ENCODE measurements at places on chromosomes 2 and 18.

DNA sequence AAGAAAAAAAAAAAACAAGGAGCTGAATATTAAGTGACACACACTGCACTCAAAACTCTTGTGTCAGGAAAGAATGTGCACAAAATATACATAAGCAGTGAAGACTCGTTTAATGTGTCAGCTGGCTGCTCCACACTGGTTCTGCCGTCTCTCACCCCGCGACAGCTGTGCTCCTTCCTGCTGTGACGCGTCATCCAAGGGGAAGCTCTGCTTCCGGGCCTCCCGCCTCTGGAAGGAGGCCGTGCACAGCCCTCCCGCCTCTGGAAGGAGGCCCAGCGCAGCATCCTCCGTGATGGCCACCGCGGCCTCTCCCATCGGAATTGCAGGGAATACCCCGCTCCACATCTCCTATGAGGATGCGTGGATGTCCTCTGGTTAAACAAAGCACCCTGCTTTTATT lies 151.0 kb downstream of the HDAC4 start:
- DNase-seq = no peak

- DNase-seq = no peak
Measured at GRCh38 chr2:164412831-164413230, 208.5 kb downstream of the GRB14 start.

DNA sequence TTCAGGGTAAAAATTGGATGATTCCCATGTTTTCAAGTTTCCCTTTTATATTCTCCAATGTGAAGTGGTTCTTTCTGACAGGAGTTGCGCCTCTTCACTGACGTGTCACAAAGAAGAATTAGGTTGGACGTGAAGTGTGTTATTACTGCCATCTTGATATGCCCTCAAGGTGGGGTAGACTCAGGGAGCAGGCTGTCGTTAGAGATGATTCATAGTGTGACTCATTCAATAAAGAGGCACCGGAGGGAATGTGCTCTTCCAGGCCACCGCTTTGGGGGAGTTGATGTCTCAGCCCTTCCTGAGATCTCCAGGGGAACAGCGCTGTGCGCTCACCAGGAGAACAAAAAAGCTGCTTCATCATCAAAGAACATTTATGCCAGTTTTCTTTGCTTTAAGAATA lies 3.6 kb upstream of the DGKD start:
- DNase-seq = peak; percentile 21

DNA sequence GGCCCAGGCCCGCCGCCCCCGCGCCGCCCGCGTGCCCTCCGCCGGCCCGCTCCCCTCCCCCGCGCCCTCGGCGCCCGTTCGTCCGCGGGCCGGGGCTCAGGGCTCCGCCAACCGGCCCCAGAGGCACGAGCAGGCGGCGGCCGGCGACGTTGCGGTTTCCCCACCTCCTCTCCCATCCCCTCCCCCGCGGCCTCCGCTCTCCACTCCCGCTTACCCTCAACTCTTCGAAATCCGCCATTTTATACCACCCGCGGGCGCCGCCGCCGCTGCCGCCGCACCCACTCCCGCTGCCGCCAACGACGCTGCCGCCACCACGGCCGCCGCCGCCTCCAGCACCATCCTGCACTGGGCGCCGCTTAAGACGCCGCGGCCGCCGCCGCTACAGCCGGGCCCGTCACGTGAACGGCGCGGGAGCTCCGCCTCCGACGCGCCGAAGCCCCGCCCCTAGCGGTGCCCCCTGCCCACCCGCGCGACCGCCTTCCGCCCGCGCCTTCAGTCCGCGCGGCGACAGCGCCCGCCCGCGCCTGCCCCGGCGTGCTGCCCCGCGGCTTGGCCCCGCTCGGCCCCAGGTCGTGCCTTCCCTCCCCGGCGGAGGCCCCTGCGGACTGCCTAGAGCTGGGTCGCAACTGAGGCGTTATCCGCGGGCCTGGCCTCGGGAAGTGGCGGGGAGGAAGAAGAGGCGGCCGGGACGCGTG lies at the start of the genes KATNAL2 and PIAS2:
KATNAL2 (plus strand) TSS at position 495 of the 695 bp plus-strand sequence. CDS start 29,271 bp downstream, outside the sequence.
PIAS2 (minus strand) TSS at position 400 of the 695 bp plus-strand sequence; CDS start at position 238, 162 bp downstream.
- DNase-seq = peak; percentile 77

- no peak for DNase-seq
Measured at GRCh38 chr18:25171334-25171733, 180.6 kb downstream of the ZNF521 start.

DNA sequence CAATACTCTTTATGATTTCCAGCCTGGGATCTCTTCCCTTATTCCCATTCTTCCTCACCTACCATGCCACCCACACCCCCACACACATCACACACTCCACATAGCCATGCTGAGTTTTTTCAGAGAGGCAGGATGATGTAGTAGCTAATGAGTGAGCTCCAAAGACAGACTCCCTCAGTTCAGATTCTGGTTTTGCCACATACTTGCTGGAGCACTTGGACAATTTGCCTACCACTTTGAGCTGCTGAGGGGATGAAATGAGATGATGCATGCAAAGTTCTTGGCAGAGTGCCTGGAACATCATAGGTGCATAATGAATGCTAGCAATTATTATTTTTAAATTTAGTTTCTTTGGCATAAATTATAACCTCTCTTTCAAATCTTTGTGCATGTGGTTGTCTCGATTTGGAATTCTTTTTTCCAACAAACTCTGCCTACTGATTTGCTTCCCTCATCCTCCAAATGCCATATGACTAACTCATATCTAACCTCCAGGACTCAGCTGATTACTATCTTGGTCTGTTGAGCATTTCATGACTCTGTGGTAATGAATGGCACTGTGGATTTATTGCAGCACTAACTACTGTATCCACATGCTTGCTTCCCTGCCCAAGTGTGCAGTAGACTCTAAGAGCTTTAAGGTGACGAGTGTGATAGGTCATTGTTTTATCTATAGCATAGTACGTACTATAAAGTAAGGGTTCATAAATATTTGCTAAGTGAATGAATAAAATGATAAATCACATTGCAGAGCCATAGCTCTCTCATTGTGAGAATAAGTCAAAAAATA lies 99.1 kb downstream of the TACR1 start:
- DNase-seq = no peak
